Fibroblast of lung (primary cell): ENCODE measurements at places on chromosomes 6 and 20. TPM values are rescaled to one million over a fixed set of nuclear protein-coding genes. Genes with fewer than 3 reads are reported as not detected.

RNF182 gene
- 2.5 and 2.6 TPM in 2 replicates for total RNA-seq

FAM184A gene
- total RNA-seq: 1.3 and 1.7 TPM in 2 replicates

TMEM74B gene
- total RNA-seq: not detected in 2 replicates

PDE7B gene
- 21.5 and 22.1 TPM in 2 replicates for total RNA-seq

FRMD1 gene
- total RNA-seq: not detected in 2 replicates

CCHCR1 gene
- total RNA-seq: 19.0 and 19.3 TPM in 2 replicates

THBD gene
- total RNA-seq: 1.5 and 8.4 TPM in 2 replicates

TAGAP gene
- under 0.01 TPM in 1 of 2 replicates, not detected in the other for total RNA-seq

TMEM217 gene
- 4.0 and 4.9 TPM in 2 replicates for total RNA-seq

IP6K3 gene
- 1.8 and 5.4 TPM in 2 replicates for total RNA-seq
